NCI-H1417 treated with DMSO at 0.1 percent for 48 hours (cell line): ENCODE measurements at places on chromosomes 12 and 14.

- DNase-seq = no peak
These were observed 72.2 kb downstream of the NOC4L start for GRCh38 chr12:132216354-132216987.

DNA sequence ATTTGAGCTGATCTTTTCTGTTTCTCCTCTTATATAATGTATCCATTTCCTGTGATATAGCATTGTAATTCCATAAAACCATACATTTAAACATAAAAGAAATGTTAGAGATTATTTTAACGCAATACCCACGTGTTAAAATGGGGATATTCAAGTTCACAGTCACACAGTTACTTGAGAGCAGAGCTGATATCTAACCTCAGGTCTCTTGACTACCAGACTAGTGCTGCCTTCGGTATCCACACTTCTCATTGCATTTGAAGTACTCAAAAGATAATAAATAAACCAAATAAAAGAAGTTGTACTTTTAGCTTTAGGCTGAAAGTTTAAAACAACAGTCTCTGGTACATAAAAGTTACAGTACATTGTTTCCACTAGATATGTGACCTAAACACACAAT lies 2.9 kb downstream of the CLECL1 start:
- DNase-seq = no peak

GRCh38 chr12:18849761-18850160 lies 111.8 kb downstream of the CAPZA3 start:
- no peak for DNase-seq

GRCh38 chr12:121390856-121391255 lies 9.1 kb upstream of the RNF34 start:
- no peak for DNase-seq

- DNase-seq = no peak
These were observed 45.3 kb upstream of the NAA30 start for GRCh38 chr14:57345106-57345505.

DNA sequence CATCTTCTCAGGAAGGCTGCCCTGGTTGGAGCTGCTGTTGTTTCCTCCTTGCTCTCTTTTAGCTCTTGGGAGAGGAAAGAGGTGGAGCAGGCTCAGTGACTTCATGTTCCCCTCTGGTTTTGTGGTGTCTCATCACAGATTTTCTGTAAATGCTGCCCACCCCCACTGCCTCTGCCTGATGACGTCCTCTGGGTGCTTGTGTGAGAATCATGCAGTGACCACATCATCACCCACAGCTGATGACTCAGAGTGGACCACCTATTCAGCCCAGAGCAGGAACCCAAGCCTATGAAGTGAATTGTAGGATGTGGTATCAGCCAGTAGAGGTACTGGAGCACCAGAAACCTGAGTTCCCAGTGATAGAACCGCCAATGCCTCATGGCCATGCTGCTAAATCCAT lies at the start of gene GZMB:
GZMB (minus strand) TSS at position 33 of the 400 bp plus-strand sequence; CDS start at position 3, 30 bp downstream.
- DNase-seq = no peak
